Inflammatory macrophage (primary cell): ENCODE measurements at places on chromosomes 3 and 15.

DNA sequence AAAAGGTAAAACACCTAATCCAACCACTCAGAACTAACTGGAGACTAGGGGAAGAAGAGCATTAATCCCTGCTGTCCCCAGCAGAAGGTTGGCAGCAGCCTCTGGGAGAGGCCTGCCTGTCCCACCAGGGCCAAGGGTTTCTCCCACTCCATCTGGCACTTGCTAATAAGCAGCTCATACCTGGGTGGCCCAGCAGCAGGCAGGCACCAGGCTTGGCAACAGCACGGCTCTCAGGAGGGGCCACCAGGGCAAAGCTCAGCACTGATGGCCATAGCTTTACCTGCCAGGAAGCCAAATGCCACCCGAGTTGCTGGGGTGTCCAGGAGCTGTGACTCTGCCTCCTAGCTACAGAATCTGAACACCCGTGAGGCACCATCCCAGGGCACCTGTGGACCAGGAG is 58.3 kb downstream of the BOC start:
- no peak for DNase-seq

DNA sequence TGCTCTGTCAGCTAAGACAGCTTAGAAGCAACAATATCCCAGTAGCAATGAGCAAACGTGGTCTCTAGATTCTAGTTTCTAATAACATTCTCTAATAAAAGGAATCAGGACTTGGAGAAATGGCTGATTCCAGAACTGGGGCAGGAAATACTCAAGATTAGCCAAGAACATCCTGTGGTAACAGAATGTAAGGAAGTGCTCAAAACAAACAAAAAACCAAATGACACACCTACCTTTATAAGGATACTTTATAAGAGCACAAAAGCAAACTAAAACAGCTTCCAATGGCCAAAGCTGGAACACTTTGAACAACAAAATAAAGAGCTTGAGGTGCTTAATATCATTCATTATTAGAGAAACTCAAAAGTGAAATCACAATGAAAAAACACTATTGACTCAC is 33.1 kb upstream of the EIF5A2 start:
- DNase-seq, result no peak

- DNase-seq, result no peak
Observed at GRCh38 chr3:31738412-31738811, 205.7 kb downstream of the STT3B start.

DNA sequence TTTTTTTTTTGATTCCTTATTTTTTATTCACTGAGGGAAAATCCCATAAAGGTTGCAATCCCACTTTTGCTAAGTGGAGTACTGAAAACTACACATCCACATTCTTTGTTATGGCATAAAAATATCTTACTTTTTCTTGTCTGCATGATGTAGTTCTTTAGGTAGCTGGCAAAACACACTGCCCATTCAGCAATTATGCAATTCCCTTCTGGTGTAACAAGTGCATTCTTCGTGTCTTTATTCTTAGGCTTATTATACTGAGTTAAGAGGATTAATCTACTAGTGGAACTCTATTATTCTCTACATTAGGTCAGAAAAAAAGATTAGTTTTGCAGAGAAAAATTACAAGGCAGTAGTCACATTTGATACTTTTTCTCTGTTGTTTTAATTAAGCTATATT is 403.8 kb upstream of the GBE1 start:
- DNase-seq, result no peak

DNA sequence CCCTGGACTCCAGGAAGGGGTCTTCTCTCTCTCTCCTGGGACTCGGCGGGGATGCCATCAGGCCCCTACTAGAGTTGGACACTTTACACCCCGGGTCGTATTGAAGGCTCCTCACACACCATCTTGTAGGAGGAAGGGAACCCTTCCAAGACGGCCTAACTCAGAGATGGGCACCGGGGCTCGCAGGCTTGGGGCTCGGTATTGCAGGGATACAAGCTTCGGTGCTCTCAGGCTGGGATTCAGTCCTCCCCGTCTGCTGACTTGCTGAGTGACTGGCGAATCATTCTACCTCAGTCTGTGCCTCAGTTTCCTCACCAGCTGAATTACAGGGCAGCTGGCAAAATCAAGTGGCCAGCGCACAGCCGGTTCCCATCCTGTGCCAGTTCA is 419 bp upstream of the CALML4 start:
- DNase-seq, result no peak

- DNase-seq, result no peak
Observed at GRCh38 chr3:187946163-187946691, 201.0 kb upstream of the BCL6 start.

- DNase-seq, result no peak
Observed at GRCh38 chr3:188695241-188695640, 476.5 kb upstream of the TPRG1 start.

- peak; percentile 100 for DNase-seq
Observed at GRCh38 chr3:133573054-133573628, 345 bp upstream of the CDV3 start.

- DNase-seq, result peak; percentile 9
Observed at GRCh38 chr3:40920041-40920440, 279.3 kb upstream of the CTNNB1 start.

DNA sequence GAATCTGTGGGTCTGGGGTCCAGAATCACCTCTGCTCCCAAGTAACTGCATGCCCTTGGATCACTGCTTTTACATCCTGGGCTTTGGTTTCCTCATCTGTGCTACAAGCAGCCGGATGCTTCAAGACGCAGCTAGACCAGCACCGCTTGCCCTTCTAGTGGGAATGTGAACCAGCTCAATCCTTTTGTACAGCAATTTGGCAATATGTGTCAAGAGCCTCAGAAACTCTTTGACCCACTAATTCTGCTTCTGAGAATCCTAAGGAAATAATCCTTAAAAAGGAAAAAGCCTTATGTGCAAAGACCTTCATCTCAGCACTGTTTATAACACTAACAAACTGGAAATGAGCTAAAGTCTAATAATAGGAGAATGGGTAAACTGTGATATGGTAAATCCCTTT is 48.7 kb downstream of the ADCY5 start:
- DNase-seq, result no peak

DNA sequence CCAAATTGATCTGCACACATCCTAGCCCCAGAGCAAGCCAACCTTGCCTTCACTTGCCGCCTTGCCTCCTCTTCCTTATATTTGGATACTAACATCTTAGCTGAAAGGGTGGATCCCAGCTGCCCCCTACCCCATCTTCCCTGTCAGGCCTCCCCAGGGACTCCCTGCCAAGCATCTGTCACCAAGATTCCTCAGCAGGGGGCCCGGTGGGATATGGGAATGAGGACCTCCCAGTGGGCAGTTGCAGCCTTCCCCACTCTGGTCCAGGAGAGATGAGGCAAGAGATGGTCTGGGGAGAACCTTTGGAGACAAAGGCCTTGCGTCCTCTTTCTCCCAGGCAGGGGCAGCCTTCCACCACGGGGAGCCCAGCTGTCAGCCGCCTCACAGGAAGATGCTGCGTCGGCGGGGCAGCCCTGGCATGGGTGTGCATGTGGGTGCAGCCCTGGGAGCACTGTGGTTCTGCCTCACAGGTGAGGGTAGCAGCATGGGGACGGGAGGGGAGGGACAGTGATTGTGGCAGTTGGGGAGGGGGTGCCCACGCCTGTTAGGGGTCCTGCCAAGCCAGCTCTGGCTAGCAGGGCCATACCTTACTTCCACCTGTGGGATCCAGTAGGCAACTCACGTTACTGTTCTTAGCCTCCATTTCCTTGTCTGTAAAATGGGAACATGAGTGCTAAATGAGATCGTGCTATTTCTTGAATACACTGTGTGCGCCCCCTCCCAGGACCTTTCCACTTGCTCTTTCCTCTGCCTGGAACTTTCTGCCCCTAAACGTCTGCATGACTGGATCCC is 15.3 kb downstream of the CD276 start:
- no peak for DNase-seq

DNA sequence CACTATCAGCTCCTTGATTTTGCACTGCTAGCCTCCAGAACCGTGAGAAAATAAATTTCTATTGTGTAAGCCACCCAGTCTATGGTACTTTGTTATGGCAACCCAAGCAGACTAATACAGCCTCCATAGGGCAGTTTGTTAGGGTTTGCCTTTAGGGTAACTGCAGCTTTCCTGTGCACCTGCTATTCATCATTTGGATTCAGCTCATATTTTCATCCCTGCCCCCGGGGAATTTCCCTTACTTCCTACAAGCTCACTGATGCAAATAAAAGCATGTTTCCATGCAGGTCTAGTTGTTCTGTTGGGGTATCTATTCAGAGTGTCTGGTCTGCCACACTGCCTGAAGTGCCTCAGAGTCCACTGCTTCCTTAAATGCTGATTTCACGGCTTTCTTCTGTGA is 48.6 kb upstream of the ATOSA start:
- no peak for DNase-seq

DNA sequence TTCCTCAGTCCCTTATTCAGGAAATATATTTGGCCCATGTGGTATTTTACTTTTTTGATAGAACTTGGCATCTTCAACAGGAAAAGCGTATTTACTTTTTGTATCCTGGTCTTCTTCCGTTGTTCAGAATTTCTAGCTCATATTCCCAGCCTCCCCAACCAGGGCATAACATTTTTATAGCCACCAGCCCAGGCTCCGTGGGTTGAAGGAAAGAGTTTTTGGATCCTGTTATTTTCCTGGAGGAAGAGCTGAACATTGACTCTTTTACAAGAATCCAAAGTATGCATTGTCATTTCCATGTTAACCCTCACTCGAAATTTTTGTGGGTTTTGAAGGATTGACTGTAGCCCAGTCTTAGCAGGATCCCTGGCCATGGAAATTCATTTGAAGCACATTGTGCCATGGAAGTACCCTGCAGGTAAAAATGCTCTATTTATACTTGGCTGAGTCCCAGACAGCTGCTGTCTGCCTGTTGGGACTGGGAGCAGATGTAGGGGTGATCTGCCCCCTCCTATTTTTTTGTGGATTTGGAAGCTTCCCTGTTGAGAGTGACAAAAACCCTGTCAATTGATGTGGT is 98.8 kb downstream of the AKAP13 start:
- DNase-seq, result no peak
